Left kidney (tissue), 8 donors: ENCODE measurements at places on chromosomes 7 and 10. TPM values are rescaled to one million over a fixed set of nuclear protein-coding genes. Genes with fewer than 3 reads are reported as not detected.

DNA sequence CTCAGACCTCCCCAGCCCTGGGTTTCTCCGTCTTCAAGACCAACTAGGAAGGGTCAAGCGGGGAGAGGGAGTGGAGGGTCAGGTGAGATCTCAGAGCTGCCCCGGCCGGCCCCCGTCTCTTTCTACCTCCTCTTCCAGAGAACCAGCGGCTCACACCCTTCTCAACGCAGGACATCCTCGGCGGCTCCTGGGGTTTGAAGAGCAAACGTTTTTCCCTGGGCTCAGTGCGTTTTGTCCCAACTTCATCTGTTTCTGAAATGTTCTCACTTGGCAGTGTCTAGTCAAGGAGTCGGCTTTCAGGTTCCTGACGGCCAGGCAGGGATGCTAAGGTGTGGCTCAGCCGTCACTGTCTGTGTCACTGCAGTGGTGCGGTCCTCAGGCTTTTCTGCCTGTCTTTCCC is 416.4 kb upstream of the FOXK1 start:
- no peak for DNase-seq

- no peak for DNase-seq
These were observed 149.9 kb upstream of the COL1A2 start for GRCh38 chr7:94244760-94245159.

- DNase-seq, result no peak
These were observed 57.8 kb upstream of the PDCD4 start for GRCh38 chr10:110813743-110814472.

DNA sequence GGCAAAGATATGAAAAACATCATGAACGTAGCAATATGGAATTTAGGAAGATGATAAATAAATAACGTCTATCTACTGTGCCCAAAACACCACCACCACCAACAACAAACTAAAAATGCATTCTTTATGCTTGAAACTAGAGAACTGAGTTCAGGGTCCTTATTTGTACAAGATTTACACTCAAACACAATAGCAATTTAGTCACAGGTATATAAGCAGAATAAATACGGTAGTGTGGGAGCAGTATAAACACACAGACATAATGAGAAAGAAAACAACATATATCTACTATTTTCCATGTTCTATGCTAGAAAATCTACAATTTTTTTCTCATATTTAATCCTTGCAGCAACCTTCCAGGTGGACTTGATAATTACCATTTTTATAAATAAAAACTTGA is 64.3 kb downstream of the ARL4A start:
- no peak for DNase-seq

DNA sequence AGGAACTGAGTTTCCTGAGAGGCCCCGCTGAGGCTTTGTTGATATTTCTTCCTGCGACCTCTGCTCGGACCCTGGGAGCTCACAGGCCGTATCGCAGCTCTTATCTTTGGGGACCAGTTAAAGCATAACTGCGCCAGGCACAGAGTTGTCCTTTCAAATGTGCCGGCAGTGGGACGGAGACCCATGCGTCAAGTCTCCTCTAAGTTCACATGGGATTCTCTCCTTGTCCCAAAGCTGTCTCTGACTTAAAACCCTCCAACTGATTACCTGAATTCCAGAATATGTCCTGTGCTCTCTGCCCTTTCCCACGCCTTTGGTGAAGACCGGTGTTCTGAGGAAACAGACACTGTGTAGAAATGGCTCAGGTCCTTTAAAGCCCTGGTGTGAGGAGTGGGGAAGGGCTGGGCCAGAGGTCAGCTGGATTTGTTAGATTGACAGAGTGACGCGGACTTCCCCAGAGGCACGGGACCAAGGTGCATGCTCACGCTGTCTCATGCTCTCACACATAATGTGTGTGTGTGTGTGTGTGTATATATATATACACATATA is 169.8 kb downstream of the EGFR start:
- no peak for DNase-seq

DNA sequence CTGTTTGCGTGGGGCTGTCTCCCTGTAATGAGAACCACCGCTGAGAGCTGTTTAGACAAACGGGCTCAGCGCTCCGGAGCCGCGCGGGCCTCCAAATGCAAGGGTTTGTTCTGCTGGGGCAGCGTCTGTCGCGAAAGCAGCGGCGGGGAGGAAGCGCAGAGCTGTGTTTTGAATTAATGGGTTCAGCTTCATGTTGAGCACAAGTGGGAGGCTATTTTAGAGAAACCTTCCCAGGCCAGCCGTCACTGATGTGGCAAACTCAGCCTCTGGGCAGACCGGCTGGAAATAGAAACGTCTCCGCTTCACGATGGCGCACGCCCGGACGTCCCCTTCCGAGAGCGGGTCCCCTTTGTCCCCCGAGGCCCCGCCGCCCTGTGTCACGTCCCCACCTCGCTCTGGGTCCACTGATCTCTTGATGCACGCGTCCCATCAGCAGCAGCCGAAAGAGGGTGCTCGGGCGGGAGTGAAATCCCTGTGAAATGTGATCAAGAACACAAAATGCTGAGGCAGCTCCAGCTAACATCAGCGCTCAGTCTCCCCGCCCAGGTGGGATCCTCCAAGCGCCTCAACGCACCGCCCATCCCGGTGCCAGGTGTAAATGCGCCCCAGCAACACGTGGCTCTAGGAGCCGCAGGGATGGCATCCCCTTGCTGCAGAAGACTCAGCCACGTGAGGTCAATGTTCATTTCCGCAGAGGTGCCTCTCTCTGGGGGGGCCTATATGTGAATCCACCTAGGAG is 44.9 kb downstream of the BAMBI start:
- DNase-seq, result peak; percentile 35

DNA sequence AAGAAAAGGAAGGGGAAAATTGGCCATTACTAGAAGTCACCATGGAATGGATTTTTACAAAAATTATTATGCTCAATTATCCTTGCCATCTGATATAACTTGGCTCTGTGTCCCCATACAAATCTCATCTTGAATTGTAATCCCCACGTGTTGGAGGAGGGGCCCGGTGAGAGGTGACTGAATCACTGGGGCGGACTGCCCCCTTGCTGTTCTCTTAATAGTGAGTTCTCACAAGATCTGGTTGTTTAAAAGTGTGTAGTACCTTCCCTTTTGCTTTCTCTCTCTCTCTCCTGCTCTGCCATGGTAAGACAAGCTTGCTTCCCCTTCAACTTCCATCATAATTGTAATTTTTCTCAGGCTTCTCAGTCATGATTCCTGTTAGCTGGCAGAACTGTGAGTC is 1023.6 kb downstream of the XPNPEP1 start:
- DNase-seq, result no peak

GRCh38 chr10:132469197-132469884 is 68.2 kb upstream of the INPP5A start:
- DNase-seq, result peak; percentile 57

UTF1 gene
- polyA plus RNA-seq, result not detected

MRPL32 gene
- polyA plus RNA-seq, result 102 TPM

SGCE gene
- 95.3 TPM for polyA plus RNA-seq

TMEM120A gene
- 56.2 TPM for polyA plus RNA-seq

PGAM2 gene
- polyA plus RNA-seq, result 1.1 TPM

COMMD3 gene
- 83.8 TPM for polyA plus RNA-seq
